ENCODE measurements at places on chromosomes 5 and 9.

GRCh38 chr5:144276034-144276822 is 105.6 kb downstream of the KCTD16 start:
- no peak for DNase-seq

GRCh38 chr5:26482810-26483375 is 555.5 kb downstream of the CDH9 start:
- peak; percentile 51 for DNase-seq

DNA sequence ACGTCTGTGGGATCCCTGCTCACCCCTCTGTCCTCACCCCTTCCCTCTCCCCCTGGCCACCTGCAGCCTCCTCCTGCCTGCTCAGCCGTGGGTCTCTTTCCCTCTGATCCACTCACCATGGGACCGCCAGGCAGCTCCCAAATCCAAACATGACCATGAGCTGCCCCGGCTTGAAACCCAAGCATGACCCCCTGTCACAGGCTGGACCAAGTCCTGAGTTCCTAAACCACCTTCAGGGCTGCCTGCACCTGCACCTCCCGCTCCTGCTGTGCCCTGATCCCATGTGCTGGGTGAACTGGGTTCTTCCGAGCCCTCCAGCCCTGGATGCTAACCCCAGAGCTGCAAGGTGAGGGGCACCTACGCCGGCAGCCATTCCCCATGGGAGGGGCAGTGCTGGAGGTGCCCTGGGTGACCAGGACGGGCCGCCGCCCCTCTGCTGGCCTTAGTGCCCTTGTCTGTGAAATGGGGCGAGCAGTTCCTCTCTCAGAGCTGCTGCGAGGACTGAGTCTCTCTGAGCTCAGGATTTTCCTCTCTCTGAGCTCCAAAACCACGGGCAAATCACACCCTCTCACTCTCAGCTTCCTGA is 149.6 kb downstream of the GAPVD1 start:
- DNase-seq: no peak

DNA sequence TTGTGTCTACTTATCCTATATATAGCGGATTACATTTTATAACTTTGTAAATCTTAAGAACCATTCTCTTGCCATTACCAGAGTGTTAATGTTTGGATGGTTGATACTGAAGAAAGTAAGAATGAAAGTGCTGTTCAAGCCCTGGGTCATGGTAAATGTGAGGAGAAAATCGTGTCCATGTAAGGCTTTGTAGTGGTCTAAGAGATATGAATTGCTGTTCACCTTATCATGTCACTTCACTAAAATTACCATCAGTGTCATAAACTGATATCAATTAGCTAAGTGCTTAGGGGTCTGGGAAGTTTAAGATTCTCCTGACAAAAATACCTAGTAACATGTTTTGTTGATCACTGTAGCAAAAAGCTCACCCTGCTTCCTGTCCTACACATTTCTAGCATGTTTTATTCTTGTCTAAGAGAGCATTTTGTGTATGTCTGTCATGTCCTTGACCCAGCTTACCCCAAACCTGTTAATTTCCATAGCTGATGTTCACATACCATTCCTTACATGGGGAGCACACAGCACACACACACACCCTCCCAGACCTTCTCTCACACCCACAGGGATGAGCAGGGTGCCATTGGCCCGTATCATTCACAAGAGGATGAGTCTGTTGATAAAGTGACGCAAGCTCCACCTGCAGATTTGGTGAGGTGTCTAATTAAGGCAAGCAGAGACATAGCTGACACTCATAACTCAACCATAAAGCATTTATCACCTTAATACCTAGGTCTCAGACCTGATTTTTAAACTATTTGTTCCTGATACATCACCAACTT is 125.1 kb upstream of the PAM start:
- DNase-seq: no peak

GRCh38 chr5:111626473-111627148 is 114.3 kb upstream of the STARD4 start:
- DNase-seq: no peak

GRCh38 chr5:79774171-79774854 is 84.7 kb downstream of the CMYA5 start:
- peak; percentile 83 for DNase-seq

DNA sequence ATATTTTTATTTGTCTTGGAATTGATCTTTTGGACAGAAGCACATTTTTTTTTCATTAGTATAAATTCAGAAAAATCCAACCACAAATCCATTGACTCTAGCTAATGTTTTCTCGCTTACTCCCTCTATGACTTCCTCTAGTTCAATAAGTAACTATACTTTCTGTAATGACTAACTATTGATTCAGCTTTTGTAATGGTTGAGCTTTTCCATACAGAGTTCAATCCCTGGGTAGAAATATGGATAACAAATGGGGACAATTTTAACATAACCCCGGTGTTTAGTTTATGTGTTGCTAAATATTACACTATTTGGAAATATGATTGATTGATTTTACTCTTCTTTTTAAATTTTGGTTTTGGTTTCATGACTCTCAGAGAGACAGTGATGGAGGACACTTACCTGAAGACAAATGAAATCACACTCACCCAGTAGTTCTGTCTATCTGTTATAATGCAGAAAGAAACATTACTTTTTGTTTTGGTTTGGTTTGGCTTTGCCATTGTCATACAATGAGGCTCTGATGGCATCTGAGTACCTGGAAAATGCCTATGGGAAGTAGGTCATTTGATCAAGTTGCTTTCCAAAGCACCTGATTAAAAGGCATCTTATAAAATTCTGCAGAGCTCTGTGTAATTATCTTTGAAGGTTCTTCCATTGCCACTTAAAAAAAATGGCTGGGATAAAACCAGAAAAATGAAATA is 309.7 kb upstream of the MPDZ start:
- no peak for DNase-seq

GRCh38 chr5:176597417-176598389 is 12.3 kb downstream of the GPRIN1 start:
- DNase-seq: no peak

DNA sequence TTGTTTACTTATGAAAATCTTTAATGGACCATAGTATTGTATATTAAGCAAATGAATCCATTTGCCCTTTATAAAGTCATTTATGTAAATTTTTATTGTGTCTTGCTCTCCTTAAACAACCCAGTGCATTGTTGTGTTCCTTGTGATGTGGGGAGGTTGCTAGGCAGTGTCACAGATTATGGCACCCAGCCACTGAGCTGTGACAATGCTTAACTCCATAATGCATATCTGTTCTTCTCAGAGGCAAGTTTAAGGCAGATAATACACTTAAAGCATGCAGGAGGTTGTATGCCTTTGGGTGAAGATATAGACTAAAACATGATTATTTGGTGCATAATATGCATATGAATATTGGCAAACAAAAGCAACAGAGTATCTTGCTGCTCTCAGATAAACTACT is 269.6 kb upstream of the RIOK2 start:
- DNase-seq: no peak

DNA sequence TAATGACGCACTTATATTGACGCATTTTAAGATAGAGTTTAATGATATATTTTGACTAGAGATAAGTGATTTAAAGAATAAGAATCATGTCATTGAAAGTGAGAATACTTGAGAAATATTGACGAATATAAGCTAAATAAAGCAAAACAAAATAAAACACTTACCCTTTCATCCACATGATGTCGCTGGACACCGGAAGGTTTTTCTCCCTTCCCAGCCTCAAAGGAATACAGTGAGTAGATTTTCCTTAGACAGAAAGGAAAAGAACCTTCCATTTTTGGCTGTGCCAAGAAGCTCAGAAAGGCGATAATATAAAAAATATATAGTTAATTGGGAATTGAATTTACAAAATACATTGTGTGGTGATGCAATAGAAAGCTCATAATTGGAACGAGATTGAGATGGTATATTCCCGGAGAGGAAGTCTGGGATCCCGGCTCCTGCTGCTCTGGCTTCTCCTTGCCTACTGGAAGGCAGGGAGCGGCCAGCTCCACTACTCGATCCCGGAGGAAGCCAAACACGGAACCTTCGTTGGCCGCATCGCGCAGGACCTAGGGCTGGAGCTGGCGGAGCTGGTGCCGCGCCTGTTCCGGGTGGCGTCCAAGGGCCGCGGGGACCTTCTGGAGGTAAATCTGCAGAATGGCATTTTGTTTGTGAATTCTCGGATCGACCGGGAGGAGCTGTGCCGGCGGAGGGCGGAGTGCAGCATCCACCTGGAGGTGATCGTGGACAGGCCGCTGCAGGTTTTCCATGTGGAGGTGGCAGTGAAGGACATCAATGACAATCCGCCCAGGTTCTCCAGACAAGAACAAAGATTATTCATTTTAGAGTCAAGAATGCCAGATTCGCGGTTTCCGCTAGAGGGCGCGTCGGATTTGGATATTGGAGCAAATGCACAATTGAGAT is at the start of gene PCDHA5:
Gene PCDHA5, plus strand, starts transcription at position 239 of the 906 bp plus-strand sequence.
- no peak for DNase-seq

- no peak for DNase-seq
Observed at GRCh38 chr9:88721025-88721424, 186.0 kb downstream of the NXNL2 start.

DNA sequence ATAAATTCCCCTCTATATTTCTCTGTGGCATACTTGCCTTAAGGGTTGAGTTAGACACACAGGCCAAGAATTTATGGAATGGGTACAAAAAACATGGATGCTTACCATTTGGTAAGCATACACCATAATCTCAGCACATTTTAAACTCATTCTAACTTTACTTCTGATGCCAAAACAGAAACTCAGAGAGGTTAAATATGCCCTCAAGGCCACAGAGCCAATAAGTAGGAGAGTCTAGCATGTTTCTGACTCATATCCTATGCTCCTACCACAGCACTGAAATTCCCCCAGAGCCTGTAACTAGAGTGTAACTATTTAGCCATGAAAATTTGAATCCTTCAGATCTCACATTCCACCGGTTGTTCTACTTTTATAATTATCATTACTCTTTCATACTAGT is 559.7 kb downstream of the ACTL7B start:
- DNase-seq: no peak

- no peak for DNase-seq
Observed at GRCh38 chr9:16238623-16239138, 631.8 kb downstream of the BNC2 start.

GRCh38 chr5:103424453-103425205 is 138.0 kb downstream of the NUDT12 start:
- no peak for DNase-seq

GRCh38 chr5:66645039-66645438 is 48.8 kb downstream of the MAST4 start:
- no peak for DNase-seq

- no peak for DNase-seq
Observed at GRCh38 chr9:110260911-110261310, 4.6 kb upstream of the TXN start.

DNA sequence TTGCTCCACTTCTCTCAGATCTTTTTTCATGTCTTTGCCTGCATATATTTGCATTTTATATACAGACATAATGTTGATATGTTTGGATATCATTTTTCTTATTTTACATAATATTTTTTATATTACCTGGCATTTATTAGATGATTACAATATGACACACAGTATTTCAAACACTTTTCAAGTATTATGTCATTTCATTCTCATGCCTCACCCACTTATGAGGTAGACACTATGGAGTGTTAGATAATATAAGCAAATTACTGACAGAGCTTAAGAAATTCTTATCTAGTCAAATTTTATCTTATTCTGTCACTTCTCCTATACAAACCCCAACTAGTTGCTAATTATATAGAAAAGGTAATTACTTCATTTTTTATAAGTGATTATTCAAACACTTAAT is 11.1 kb downstream of the LURAP1L start:
- DNase-seq: no peak

DNA sequence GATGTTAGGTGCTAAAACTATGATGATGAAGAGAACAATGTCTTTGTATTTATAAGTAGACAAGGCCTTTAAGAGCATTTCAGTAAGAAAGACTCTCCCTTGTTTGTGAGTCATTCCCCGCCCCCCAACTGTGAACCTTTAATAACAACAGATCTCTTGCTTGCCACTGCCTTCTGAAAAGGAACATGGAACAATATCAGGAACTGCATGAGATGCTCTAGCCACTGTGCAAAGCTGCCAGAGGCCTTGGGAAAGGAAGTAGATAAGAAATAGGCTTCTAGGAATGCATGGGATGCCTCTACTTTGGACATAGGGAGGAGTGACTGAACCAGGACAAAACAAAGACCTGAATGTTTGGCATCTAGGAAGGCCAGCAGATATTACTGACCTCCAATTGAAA is 296.1 kb upstream of the MPDZ start:
- DNase-seq: no peak

- DNase-seq: no peak
Observed at GRCh38 chr9:93357649-93358048, 93.8 kb upstream of the FAM120A start.

DNA sequence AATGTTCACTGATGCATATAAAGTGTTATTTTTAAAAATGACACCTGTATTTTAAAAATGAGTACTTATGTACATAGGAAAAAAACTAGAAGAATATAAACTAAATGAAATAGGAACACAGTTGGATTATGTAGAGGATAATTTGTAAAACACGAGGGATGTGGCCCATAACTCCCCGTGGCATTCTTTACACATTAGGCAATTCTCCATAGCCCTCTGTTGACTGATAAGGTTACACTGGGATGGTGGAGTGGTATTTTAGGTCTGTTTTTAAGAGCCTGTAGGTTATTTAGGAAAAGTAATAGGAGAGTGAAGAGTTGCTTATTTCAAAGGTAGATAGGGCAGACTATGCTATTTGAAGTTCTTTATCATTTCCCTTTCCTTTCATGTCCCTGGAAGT is 1.8 kb downstream of the CAVIN4 start:
- DNase-seq: no peak

- DNase-seq: no peak
Observed at GRCh38 chr9:124257844-124258606, at the start of gene NEK6. Gene NEK6, plus strand, starts transcription at chr9:124257949. Its CDS starts 44,016 bp downstream, at chr9:124301965.

DNA sequence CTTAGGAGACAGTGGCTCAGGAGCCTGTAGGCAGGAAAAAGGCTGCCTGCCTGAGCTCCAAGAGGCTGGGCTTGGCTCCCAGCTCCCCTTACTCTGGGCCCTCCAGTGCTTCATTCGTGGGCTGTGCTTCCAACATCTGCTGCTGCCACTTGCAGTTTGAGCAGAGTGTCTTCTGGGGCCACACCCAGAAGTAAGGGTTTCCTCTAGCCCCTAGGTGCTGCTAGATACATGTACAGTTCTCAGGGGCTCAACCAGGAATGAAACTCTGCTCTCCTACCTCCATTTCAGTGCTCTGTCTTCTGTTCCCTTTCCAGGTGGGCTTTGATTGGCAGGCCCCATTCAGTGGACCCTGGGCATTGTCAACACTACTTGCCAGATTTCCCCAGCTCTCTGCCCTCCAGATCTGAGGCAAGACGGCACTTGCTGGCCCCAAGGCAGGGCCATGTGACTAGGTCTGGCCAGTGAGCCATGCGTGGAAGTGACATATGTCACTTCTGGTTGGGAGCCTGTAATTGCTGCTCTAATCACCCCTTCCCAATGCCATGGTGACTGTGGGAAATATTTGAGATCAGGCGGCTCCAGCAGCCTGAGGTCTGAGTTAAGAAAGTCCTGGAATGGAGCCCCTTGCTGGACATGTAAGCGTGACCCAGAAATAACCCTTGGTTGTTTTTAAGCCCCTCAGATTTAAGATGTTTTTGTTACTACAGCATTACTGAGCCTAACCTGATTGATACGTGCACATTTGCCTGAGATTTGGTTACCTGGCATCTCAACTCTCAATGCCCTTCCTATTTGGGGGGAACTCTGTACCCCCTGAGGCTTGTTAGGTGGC is 9.4 kb upstream of the BOD1 start:
- DNase-seq: no peak
